Stimulated activated CD4-positive, alpha-beta T cell treated with anti-CD3 and anti-CD28 coated beads, TNF-alpha, amount 100 ng/mL, for 4 hours (primary cell): ENCODE measurements at places on chromosomes 3 and 15.

GRCh38 chr3:197083486-197083885 is 53.9 kb upstream of the MELTF start:
- DNase-seq, result no peak

GRCh38 chr3:116607205-116607604 is 102.4 kb upstream of the TUSC7 start:
- no peak for DNase-seq

GRCh38 chr15:26772154-26773066 is at the start of gene GABRB3:
Gene GABRB3 (minus strand): TSS chr15:26773066.
- no peak for DNase-seq

DNA sequence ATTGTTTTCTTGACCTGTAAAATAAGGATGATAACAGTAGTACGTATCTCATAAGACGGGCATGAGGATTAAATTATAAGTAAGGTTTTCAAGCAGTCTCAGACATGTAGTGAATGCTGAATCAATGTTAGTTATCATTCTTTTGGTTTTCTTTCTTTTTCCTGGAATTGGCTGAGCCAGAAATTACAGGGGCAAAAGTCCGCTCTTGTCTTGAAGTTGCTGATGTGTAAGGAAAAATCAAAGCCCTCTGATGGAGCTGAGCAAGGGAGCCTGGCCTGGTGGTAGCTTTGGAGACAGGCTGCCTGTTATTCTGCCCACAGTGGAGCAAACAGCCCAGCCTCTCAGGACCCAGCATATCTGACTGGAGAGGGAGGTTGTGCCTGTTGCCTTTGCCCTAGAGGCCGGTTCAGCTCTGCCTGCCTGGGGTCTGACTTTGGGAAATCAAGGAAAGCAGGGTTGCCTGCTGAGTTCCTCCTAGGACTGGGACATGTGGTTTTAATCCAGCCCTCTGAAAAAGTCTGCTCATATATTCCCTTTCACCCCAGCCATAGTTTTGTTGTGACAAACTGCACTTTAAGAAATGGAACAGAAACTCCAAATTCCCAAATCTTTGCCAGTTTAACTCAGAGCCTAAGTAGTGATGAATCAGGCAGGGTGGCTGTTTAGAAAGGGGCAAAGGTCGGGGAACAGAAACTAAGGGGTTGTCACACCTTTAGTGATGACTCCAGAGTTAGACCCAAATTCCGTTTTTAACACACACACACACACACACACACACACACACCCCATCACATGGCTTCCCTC is 40.1 kb downstream of the GASK1A start:
- no peak for DNase-seq

DNA sequence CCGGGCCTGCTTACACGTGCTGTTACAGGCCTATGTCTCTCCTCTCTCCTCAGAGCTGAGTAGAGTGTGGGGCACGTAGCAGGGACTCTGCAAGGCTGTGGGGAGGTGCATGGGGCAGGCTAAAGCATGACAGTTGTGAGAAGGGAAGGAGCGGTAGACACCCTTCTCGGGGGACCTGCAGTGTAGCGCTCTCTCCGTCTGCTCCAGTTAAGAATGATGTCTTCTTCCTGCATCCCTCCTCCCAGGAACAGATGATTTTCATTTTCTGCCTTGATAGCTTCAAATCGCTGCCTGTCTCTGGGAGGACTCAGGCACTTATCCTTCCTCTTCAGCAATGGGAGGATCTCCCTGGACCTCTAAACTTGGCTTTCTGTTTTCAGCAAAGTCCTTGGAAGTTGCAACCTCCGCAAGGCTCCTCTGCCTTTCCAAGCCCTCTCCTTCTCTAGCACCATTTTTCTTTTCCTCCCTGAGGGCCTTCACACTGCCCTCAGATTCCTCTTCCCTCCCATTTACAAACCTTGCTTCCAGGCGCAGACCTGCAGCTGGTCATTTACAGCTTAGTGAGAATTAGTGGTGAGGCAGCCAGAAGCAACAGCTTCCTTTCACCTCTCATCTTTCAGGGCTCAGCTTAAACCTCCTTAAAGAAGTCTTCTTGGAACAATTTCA is 23.4 kb upstream of the TLE3 start:
- no peak for DNase-seq

DNA sequence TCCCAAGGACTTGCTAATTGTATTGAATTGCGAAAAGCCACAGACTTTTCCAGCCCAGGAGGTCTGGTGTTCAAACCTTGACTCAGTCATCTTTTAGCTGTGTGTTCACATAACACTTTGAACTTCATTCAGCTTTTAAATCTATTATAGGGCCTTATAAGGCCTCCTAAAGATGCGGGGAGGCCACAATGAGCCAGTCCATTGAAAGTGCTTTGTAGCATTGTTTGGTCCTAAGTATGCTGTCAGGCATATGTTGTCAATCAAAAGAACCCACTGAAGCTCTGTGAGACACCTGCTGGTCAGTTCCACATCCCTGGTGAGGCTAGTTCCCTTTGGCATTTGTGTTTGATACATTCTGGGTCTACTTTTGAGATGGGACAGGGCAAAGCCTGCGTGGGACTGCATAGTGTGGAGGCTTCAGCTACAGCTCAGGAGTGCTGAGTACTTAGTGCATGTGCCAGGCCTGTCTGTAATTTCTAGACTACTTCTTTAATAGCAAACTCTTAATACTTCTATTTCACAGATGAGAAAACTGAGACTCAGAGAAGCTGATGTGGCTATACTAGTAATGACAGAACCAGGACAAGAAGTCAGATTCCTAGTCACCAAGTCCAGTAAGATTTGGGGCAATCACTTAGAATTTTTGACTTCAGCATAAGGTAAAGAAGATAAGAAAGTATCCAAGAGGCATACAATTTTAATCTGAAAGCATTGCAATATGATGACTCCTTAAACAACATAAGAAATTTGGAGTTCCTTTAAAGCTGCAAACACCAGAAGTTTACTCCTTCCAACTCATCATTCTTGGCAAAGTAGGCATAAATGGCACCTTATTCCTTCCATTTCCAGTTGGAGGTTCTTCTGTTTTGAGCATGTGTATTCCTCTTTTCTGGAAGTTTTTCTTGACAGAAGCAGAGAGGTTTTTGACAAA is 213.0 kb downstream of the PDCD6IP start:
- DNase-seq, result no peak
